ENCODE measurements at places on chromosomes 7 and 10. TPM values are rescaled to one million over a fixed set of nuclear protein-coding genes. Genes with fewer than 3 reads are reported as not detected.

The GLI3 gene
- total RNA-seq = 0.64 TPM

The CYP2C8 gene
- total RNA-seq = not detected

The FLNC gene
- 0.14 TPM for total RNA-seq

DNA sequence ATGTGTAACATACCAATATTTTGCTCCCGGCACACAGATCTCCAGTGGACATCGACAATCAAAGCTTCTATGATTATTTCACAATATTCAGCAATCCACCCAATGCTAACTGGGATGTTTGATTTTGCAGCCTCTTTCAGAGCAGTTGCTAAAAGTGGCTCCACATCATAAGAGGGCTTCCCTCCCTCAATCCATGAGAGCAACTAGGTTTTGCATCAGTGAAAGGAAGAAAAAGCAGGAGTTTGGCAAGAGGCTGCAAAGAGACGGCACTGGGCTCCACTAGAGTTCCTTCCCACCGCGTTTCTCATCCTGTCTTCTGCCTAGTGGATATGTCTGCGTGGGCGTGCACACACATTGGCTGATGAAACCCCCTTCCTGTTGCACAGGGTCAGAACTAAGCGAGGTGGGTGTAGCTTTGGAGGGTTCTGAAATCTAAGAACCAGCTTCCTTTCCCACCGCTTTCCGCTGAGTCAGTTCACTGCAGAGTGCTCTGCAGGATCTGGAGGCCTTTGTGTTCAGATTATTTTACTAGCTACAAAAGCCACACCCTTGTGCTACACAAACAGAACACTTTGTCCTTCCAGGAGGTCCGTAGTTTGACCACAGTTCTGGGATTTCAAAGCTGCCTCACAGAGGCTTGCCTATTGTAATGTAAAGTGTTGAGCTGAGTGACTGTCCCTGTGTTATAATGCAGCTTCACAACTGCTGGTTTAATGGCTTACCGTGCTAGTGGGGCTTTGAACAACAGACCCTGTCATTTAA, 28.1 kb downstream of the ARL4A start:
- DNase-seq = peak; percentile 6

DNA sequence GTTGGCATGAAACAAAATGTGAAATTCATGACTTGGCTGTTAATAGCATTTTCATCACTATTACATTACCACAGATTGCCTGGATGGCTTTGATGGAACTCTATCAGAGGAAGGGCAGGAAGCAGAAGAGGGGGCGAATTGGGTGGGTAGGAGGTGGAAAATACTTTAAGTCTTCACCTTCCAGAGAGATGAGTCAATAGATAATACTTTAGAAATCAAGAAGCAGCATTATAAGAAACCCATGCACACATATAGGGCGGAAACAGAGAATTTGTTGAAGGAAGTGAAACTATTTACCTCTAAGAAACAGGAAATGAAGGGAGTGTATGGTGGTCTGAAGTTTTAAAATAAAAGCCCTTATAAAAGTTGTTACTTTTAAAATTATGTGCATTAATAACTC, 152.1 kb upstream of the TARP start:
- no peak for DNase-seq

DNA sequence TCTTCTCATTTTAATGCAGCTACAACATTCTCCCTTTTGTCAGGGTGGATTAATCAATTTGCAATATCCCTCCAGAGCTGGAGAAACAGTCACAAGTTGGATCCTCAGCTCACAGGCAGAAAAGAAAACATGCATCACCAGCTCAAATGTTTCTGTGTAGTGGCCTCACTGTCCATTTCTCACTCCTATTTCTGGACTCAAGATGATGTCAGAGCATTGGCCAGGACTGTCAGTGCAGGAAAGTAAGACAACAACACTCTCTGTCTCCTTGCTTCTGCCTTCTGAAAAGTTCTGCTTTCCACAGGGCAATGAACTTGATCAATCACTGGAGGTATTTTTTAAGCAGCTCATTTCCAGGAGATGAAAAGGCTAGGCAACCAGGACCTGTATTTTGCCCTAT, 8.2 kb upstream of the SVIL start:
- no peak for DNase-seq

DNA sequence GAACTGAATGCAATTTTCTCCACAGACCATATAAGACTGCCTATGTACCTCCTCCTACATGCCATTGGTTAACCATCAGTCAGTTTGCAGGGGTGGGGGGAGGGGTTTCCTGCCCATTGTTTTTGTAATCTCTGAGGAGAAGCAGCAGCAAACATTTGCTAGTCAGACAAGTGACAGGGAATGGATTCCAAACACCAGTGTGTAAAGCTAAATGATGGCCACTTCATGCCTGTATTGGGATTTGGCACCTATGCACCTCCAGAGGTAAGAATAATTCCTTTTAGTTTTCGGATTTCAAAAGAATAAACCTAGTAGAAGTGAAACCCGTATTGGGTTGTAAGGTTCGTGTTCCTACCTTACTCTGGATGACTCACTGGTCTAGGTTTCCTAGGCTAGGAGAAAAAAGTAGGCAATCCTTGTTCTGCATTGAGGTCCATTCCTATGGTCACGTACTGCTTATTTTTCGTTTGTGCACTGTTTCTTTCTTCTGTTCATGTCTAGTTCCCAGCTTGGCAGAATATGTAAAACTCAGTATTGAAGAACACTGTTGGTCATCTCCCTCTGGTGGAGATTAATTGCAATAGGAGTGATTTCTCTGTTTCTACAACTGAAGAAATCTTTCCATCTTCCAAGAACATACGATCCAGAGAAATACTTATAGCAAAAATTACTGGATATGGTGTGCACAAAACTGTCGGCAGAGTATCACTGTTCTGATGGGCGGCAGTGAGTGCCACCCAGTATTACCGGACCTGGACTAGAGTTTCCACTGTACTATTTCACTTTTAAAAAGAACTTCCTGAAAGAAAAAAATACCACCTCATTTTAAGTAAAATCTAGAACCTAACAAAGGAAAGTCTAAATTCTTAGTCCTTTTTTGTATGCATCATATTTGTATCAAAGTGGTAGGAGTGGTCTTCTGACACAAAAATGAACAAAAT, at the start of gene AKR1C3:
AKR1C3 (plus strand) TSS at position 150 of the 941 bp plus-strand sequence; CDS start at position 181, 31 bp downstream.
- DNase-seq = no peak

DNA sequence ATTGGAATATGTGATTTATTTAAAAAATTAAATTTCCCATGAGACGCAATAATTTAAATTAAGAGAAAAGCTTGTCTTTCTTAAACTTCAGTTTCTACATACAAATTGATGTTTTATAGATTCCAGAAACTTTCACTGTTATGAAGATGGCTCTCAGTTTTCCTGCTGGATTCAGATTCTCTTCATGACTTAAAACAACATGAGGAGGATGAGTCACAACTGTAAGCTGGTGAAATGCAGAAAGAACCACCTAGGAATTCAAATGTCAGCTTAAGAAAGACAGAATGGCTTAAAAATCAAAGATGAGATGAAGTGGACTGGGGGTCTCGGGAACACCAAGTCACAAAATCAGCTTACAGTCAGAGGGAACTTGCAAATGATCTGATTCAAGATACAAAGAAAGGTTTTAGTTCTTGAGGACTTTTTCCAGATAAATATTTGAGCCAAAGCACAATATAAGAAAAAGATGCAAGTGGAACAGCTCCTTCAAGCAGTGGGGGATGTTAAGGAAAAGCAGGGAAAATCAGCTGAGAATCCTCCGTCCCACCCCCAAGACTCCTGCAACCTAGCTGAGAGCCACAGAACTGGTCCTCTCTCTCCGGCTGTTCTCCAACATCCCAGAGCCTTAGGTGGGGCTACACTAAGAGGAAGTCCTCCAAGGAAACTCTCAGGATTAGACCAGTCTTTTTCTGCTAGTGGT, 279.8 kb downstream of the KCNMA1 start:
- no peak for DNase-seq

GRCh38 chr7:110521357-110521911, 569.5 kb upstream of the LRRN3 start:
- no peak for DNase-seq

- no peak for DNase-seq
These were observed 105.2 kb upstream of the GPR141 start for GRCh38 chr7:37578350-37578749.

- no peak for DNase-seq
These were observed at the start of gene NKX1-2 for GRCh38 chr10:124450012-124450782. NKX1-2 (minus strand) TSS chr10:124450035; CDS start chr10:124449943, 92 bp downstream.

DNA sequence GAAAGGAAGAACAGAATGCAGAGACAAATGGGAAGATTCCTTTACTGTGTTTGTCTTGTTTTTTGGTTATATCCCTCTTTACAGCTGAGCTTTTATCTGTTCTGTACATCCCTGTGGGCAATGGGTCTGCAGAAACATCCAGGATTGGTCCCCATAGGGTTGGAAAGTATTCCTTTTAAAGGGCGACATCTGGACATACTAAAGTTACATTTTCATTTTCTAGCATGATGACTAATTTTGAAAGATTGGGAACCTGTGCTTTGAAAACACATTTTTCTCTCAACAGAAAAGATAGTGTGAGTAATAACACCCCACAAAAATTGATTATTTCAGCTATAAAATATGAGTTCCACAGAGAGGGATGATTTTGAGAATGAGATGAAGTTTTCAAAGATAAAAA, 435.8 kb downstream of the GPAM start:
- no peak for DNase-seq

DNA sequence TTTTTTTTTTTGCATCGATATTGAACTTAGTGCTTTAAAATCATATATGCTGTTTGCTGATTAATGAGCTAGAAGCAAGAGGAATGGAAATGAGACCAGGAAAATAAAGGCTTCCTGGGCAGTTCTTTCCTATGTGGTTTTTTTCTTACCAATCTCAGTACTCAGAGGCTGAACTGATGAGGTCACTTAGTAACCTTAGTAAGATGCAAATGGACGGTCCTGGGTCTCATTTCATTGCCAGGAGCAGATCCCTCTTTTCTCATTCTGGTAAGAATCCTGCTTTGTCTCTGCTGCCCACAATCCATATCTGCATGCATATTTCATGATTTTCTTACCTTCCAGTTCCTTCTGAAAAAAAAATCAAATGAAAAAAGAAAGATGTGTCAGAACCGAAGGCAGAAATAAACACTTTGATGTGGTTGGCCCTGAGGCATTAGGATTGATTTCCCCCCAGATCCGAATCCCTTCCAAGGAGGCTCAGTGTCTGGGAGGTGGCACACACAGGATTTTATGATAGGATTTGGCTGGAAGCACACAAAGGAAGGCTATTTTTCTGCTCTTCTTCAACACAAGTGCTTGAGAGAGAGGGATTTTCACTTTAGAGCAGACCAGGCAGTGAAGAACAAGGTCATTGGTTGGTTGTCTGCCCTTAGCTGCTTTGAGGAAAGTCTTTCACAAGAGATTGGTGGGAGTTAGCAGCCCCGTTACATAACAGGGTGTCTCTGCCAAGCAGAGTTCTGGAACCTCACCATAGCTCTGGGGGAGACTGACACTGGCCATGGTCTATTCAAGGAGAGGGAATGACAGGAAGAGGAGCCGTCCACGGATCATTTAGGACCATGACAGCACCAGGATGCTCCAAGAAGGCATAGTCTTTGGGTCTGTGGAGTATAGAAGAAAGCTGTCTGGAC, 150.0 kb downstream of the CAMK1D start:
- no peak for DNase-seq

DNA sequence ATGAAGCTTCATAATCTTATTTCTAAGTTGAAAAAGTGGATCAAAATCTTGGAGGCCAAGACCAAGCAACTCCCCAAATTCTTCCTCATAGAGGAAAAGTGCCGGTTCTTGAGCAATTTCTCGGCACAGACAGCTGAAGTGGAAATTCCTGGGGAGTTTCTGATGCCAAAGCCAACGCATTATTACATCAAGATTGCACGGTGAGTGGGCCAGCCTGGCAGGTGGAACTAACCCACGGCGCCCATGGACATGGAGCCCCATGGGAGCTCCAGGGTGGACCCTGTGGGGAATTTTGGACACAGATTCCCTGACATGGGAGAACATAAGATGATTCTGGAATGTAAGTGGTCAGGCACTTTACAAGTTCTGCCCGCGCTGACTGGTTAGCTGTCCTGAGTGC, 125.9 kb downstream of the TRRAP start:
- no peak for DNase-seq

GRCh38 chr10:62450912-62451610, 76.9 kb downstream of the ZNF365 start:
- DNase-seq = no peak

- no peak for DNase-seq
These were observed 5.4 kb downstream of the ZC3HAV1 start for GRCh38 chr7:139104091-139104450.

DNA sequence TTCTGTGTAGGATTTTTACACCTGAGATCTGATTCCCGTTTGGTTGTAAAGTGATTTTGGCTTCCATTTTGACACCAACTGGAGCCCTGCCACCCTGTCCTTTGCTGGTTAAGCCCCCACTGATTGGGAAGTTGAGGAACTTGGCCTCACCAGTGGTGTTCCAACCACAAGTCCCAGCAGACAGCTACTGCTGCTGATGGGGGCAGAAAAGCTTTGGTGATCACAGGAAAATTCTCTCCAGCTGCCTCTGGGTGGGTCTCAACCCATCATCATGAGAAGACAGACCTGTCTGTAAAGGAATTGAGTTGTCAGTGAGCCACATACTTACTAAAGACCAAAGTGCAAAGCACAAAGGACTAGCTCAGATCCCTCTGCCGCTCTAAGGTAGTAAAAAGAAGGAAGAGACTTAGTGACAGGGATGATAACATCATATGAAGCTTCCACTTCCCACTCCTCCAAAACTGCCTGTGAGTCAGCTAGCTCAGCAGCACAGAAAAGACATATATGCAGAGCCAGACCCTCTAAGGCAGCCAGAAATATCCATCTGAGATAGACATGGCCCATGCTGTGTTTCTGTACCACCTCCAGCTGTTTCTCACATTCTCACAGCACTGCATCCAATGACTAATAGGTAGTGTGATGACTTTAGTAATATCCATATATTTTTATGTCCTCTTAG, 22.4 kb upstream of the LRRC17 start:
- no peak for DNase-seq

GRCh38 chr10:106189292-106189691, 975.2 kb downstream of the SORCS1 start:
- DNase-seq = no peak

GRCh38 chr10:116732573-116732972, 9.8 kb downstream of the HSPA12A start:
- no peak for DNase-seq

GRCh38 chr10:26696786-26697162, 727 bp upstream of the PDSS1 start:
- DNase-seq = no peak

DNA sequence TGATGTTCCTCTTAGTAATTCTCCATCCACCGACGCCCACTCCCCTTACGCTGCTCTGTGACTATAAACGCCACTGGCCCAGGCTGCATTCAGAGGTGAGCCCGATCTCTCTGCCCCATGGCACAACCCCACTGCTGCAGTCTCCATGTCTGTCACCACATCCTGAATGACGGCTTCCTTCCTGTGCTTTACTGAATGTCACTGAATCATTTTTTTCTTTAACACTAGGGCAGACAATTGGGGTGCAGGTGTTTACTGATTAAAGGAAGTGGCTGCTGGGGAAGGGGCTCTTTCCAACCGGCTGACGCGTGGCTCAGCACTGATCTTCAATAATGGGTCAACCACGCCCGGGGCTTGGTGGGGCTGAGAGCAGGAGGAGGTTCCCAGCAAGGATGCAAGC, 208.3 kb downstream of the USP6NL start:
- peak; percentile 46 for DNase-seq

GRCh38 chr10:61304746-61305145, 148.4 kb downstream of the TMEM26 start:
- no peak for DNase-seq
